ENCODE measurements at places on chromosomes 13 and 19. TPM values are rescaled to one million over a fixed set of nuclear protein-coding genes. Genes with fewer than 3 reads are reported as not detected.

DNA sequence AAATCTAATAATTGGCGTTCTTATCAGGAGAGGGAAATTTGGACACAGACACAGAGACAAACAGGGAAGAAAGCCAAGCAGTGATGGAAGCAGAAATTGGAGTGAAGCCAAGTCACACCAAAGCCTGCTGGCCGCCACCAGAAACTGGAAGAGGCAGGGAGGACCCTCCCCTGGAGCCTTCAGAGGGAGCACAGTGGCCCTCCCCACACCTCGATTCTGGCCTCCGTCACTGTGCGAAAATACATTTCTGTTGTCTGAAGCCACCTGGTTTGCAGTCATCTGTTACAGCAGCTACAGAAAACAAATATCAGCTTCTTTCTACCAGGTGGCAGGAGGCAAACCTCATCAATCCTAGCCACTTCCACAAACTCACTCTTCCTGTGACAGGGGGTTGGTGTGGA lies 8.3 kb upstream of the TLE6 start:
- no peak overlapping the region for H3K4me3 ChIP-seq
- no peak for DNase-seq
- H3K36me3 ChIP-seq, result no peaks in the 10 kb centered on the region
- H3K27me3 ChIP-seq, result no peaks in the 10 kb centered on the region

The VSTM2B gene
- total RNA-seq, result 0.54 TPM

GRCh38 chr19:9431475-9431874 lies 3.9 kb downstream of the ZNF266 start:
- peaks cover 5% of the 10 kb centered on the region for H3K4me1 ChIP-seq
- H3K36me3 ChIP-seq, result 0 out of 2 replicates have a peak, but pooled peaks cover 3% of the 10 kb centered on the region
- no peak overlapping the region for H3K27ac ChIP-seq
- H3K27me3 ChIP-seq, result no peaks in the 10 kb centered on the region
- no peak overlapping the region for H3K4me3 ChIP-seq
- DNase-seq, result peak; percentile 77

DNA sequence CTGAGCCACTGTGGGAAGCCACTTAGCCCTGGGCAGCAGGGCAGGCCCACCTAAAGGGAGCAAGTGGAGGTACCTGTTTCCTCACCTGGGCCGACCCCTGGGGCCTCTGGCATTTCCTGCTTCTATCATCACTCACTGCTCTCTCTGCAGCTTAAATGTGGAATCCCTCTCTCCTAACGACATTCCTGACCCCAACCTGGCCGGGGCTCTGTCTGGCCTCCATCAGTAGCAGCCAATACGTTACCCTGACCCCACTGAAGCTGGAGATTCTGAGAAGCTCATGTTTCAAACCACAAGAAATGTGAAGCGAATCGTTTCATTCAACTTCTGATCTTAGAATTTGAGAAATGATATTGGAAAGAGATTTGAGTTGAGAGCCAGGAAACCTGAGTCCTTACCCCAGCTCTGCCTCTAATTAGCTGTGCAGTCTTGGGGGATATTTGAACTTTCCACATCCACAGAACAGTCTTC lies 39.9 kb downstream of the DOCK9 start:
- H3K4me3 ChIP-seq, result 0 out of 2 replicates have a peak overlapping the region, but pooled peaks have one; percentile 9
- peaks cover 32% of the 10 kb centered on the region for H3K4me1 ChIP-seq
- no peaks in the 10 kb centered on the region for H3K27me3 ChIP-seq

- no peaks in the 10 kb centered on the region for H3K27me3 ChIP-seq
- H3K36me3 ChIP-seq, result no peaks in the 10 kb centered on the region
- peaks cover 16% of the 10 kb centered on the region for H3K4me1 ChIP-seq
These were observed 50.4 kb downstream of the MYO9B start for GRCh38 chr19:17125728-17126677.

The ZNF677 gene
- total RNA-seq, result 60.5 TPM

The ZNF350 gene
- 5.6 TPM for total RNA-seq

The ZNF649 gene
- 75.5 TPM for total RNA-seq

DNA sequence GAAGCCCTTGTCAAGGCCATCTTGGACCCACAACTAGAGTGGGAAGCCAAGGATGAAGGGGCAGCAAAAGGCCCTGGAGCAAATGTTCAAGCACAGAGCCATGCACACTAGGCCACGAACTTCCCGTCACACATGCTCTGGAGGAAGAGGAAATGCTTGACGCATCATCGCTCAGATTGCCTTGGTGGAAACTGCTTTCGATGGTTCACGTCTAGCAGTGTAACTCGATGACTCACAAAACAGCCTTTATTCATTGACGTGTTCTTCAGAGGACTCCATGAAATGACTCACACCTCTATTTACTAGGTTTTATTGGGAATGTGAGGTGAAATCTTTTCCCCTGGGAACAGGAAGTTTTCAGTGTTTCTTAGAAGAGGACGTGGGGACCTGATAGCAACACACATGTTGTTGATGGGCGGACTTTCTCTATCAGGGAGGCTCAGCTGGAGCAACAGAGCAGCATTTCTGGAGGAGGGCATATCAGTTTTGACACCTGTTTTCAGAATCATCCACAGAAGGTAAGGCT lies 79.8 kb upstream of the FLT1 start:
- H3K4me1 ChIP-seq, result no peaks in the 10 kb centered on the region
- H3K4me3 ChIP-seq, result no peak overlapping the region
- DNase-seq, result no peak
- no peak overlapping the region for H3K27ac ChIP-seq

GRCh38 chr19:16397791-16398529 lies 73.3 kb downstream of the KLF2 start:
- H3K4me1 ChIP-seq, result no peaks in the 10 kb centered on the region
- H3K4me3 ChIP-seq, result no peak overlapping the region
- H3K27me3 ChIP-seq, result no peaks in the 10 kb centered on the region
- no peak overlapping the region for H3K27ac ChIP-seq
- H3K36me3 ChIP-seq, result peaks cover 25% of the 10 kb centered on the region
- DNase-seq, result no peak

DNA sequence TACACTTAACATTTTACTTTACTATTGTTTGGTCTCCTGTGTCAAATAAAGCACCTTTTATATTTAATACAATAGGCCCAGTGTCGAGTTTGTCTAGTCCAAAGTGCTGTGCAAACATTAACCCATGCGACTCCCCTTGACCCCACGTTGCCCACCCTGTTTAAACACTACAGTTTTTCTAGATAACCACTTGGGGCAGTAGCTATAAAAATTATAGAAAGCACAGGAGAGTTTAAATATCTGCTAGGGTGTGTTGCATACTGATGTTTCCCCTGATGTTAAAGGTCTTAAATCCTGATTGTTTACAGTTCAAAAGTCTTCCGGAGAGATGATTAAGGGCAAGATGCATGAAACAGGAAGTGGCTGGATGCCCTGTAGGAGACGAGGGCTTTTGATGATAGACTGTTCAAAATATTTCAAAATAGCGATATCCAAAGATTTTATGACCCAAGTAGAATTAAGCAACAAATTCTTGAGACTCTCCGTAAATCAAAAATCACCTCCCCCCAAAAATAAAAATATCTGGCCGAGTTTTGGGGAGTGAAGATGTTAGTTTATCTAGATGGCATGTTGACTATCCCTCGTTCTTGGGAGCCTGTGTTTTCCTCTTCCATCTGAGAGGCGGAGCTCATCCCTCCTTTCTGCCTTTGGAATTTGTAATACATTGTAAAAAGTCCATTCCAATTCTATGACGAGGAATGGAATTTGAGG lies 167.1 kb downstream of the FGF9 start:
- no peak overlapping the region for H3K27ac ChIP-seq
- H3K36me3 ChIP-seq, result no peaks in the 10 kb centered on the region
- 0 out of 2 replicates have a peak, but pooled peaks cover 4% of the 10 kb centered on the region for H3K4me1 ChIP-seq
- H3K4me3 ChIP-seq, result no peak overlapping the region
